Neuronal stem cell (in vitro differentiated cells): ENCODE measurements at places on chromosomes 1 and 21.
A peak's percentile ranks its signal among the peaks of the same experiment; 100 is the strongest.

DNA sequence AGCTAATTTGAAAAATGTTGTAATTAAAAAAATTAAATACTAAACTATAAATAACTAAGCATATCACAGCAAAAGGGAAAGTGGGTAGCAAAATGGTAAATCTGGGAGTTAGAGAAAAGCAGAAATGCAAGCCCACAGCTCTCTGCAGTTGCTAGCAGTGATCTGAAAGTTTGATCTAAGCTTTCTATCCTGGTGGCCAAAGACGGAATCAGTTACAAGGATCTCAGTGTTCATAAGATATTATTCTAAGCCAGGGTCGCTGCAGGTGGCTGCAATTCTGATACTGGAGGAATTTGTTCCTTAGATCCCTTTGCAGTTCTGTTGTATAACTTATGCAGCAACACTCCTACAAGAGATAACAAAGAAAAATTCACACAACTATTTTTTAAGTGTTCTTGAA is 363.7 kb downstream of the SETD4 start:
- DNase-seq = no peak

DNA sequence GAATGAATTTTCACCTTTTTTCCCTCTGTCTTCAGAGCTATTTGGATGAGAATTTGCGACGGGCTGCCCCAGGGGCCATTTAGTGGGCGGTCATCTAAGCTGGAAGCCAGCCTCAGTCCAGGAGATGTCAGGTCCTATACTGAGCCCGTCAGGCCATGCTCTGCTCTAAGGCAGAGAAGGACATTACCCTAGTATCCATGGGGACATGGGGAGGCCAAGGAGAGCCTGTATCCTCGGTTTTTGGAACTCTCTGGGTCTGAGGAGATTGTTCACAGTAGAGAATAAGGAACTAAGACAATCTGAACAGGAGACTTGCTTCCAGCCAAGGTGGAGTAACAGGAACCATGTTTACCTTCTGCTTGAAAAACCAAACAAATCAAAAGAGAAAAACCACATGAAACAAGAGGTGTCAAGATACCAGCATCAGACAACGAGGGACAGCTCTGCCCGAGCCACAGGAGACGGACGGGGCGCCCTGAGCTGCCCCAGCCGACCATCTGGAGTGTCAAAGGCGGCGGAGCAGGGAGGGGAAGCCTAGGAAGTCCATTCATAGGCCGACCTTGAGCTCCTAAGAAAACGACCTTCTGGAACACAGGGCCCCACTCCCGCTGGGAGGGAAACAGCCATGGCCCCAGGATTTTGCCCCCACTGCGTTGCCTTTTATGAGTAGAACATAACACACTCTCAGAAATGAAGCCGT is 20.0 kb upstream of the ADARB1 start:
- DNase-seq = no peak

GRCh38 chr1:1264868-1265272 is 8.8 kb downstream of the UBE2J2 start:
- DNase-seq = no peak

- DNase-seq = no peak
Observed at GRCh38 chr1:1371746-1372711, 3.0 kb downstream of the AURKAIP1 start.

DNA sequence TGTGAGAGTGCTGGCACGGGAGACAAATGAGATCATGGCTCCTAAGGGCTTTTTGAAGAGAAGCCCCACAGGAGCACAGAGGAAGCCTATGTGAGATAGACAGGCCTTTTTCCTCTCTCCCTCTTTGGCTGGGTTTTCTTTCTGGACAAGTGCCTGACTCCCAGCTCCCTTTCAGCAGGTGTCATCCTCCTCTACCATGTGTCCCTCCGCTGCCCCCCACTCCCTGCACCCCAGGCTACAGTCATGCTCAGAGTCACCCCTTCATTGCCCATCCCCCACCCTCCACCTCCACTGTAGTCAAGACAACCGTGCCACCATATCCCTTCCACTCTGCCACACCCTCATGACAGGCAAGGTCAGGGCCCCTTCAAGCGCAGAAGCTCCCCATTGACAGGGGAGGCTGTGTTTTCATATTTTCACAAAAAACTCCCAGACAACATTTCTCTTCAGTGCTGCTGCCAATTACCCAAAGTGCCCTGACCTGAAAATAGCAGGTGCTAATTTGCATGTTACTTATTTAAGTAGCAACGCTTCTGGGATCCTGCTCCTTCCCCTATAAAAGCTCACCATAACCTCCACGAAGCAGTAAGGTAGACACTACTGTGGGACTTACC is 92.1 kb upstream of the IPO9 start:
- no peak for DNase-seq

DNA sequence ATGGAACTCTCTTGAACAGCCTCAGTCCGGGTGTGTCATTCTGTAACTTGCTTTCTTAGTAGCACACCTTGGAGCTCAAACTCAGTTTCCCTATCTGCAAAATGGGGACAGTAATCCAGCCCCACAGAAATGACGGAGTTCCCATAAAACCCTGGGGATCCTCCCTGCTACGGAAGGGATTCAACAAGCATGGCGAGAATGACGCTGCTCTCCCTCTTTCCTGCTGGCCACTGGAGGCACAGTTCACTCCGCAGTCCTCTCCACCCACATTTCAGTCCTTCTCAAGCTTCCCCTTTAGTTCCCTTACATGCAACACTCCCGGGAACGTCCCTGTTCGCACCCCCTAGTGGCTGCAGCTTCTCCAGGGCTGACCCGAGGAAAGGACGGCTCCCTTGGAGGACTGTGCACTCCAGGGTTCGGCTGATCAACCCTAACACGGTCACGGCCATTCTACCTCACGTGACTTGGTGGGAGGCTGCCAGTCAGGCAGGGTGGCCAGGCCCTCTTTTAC is 20.6 kb downstream of the RUNX3 start:
- DNase-seq = peak; percentile 44

DNA sequence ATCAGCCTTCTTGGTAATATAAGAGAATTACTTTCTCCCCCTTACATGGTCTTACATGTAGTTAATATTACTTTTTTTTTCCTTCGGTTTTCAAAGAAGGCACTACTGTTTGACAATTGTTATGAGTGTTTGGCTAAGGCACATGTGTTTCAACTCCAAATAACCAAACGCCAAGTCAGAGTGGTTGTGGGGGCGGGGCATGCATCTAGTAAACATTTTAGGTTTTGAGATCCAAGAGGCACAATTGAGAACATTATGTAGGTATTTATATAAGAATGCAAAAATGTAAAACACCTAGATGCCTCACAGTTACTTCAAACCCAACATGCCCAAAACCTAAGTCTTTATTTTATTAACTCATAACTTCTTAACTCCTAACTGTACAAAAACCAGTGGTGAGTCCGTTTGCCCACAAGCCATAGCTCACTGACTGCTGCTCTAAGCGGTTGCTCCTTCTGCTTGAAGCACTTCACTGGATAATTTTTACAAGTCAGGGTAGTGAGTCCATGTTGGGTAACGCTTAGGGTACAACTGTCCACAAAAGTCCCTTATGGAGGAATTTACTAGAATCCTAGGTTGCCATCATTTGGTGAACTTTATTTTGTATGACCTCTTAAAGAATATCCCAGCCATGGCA is 189.9 kb downstream of the HUNK start:
- DNase-seq = no peak

GRCh38 chr1:212528501-212528900 is 80.1 kb upstream of the ATF3 start:
- DNase-seq = no peak

DNA sequence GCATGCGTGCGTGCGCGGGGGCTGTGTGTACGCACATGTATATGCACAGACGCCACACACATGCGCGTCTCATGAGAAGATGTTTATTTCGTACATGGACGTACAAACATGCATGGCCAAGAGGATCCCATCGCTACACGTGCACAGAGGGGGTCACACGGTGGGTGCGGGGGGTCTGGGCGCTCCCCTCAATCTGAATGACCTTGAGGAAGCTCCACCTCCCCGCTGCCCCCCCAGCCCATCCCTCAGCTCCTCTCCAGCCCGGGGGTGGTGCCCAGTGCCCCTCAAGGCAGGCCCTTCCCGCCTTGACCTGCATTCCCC is 1.5 kb downstream of the TMEM240 start:
- DNase-seq = no peak

GRCh38 chr21:35520302-35520701 is 471.2 kb upstream of the RUNX1 start:
- DNase-seq = no peak

- no peak for DNase-seq
Observed at GRCh38 chr21:45431781-45432572, 27.0 kb downstream of the COL18A1 start.

DNA sequence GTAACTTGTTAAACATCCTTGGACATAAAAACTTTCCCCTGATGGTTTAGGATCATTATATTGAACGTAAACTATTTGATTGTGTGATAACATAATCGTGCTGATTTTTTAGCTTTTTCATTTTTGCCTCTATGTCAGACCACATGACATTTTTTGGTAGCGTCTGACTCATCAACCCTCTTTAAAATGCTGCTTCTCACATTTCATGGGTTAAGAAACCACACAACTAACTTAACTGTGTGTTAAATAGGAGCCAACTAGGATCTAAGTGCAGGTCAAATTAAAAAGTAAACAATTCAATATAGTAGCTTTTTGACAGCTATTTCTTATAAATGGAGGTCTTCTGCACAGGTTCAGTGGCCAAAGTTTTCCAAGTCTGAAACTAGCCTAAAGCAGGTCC is 9.8 kb downstream of the BTG3 start:
- no peak for DNase-seq

DNA sequence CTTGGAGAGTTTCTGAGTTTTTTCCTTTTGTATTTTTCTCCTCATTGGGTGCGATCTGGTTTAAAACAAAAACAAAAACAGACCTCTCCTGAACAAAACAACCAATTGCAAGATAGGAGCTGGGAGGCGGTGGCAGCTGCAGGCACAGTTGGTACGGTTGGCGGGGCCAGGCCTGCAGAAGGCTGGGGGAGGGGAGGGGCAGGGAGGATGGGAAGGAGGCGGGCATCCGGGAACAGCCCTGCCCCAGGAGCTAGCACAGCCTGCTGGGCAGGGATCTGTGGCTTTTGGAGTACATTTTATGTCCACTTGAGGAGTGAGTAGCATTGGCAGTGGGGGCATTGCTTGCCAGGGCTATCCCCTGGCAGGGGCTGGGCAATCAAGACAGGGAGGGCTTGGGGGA is 5.2 kb downstream of the CAPN9 start:
- no peak for DNase-seq

DNA sequence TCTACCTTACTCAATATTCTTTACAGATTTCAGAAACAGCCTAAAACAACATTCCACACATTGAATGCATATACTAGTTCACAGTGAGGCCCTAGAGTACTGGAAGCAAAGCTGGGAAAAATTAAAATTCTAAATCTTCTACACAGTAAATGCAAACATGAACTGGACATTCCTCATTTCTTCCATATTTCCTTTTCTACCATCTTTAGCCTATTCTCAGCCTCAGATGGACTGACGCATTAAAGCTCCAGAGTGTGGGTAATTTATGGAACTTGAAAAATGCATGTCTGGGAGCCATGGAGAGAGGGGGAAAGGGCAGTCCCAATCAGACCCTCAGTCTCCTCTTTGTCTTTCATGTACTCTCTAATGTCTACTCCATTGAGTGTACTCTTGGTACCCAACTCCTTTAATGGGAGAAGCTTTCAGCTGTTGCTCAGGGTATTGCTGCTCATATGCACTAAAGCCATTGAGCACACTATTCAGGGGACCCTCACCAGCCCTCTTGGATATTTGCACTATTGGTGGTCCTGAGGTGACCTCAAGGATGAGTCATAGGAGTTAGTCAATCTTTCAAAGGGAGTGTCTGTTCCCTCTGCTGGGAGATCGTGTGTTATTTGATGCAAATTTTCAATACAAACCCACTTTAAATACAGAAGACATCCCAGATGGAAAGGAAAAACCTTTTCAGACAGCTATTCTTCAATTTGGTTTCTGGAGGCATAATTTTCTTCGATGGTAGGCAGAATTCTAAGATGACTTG is 83.3 kb upstream of the KCNJ15 start:
- no peak for DNase-seq

- DNase-seq = peak; percentile 71
Observed at GRCh38 chr1:43766086-43766784, 58.9 kb downstream of the ST3GAL3 start.

DNA sequence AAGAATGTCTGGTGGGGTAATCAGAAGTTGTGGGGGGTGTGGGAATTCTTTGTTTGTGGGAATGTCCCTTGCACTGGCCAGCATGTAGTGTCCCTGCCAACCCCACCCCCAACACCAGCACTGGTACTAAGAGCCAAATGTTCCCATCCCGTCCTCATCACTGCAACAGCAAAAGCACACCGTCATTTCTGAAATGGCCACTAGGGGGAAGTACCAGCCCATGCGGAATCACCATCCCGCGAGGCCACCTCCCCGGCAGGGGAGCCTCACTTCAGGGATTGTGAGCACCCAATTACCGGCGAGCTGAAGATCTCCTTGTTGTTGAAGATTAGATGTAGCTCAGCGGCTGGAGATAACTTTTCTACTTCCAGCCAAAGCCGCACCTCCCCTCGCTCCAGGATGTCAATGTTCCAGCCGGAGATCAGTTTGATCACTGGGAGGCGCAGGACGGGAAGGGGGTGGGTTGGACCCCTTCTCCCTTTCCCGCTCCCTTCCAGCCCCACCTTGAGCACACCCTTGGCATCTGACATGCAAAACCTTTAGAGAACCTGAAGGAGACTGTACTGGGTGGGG is 41.0 kb downstream of the MYOM3 start:
- peak; percentile 72 for DNase-seq

GRCh38 chr1:171180670-171181069 is 4.4 kb upstream of the FMO2 start:
- no peak for DNase-seq

GRCh38 chr21:14918527-14918926 is 146.3 kb downstream of the NRIP1 start:
- DNase-seq = no peak

DNA sequence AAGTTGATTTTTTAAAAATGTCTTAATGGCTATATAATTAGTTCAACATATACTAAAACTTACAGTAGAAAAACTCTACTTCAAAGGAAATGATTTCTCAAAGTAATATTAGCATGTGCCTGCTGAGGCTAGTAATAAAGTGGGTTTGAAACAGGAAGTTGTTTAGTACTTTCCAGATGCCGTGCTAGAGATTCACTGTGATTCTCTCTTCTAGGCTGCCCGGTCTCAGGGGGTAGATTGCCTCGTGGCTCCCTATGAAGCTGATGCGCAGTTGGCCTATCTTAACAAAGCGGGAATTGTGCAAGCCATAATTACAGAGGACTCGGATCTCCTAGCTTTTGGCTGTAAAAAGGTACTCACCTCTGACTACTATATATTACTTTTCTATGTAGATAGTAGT is 9.1 kb downstream of the EXO1 start:
- no peak for DNase-seq

GRCh38 chr1:77833521-77834100 is 54.2 kb downstream of the MIGA1 start:
- no peak for DNase-seq
